ENCODE measurements at places on chromosomes 12 and 14.

- DNase-seq = no peak
Measured at GRCh38 chr12:39813776-39814175, 194.2 kb upstream of the ABCD2 start.

DNA sequence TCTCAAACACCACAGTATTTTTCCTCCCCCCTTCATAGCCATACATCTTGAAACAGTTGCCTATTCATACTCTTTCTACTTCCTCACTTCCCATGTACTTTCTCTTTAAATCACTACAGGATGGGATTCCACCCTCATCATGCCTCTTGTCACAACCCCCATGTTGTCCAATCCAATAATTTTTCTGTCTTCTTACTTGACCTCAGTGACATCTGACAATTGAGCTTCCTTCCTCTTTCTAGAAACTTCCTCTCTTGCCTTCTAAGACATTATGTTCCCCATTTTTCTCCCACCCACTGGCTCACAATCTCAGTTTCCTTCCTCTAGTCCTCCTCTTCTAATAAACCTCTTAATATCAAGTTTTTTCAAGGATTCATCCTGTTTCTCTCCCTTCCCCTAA, 5.3 kb downstream of the C2CD5 start:
- no peak for DNase-seq

DNA sequence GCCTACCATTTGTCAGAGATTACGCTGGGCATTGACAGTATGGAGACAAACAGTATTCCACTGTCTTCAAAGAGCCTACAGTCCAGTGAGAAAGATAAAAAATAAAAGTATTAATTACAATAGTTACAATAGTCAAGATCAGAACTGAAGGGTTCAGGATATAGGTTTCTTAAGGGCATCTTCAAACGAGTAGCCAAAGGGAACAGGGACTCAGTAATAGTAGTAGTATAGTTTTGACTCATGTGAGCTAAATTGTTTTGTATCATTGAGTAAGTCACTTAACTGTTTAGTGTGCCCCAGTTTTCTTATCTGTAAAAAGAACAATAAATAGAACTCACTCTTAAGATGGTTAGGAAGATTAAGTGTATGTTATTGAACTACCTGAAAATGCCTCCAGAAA, 123.6 kb downstream of the METTL25 start:
- DNase-seq = no peak

GRCh38 chr12:92978607-92979006, 49.5 kb upstream of the EEA1 start:
- no peak for DNase-seq

DNA sequence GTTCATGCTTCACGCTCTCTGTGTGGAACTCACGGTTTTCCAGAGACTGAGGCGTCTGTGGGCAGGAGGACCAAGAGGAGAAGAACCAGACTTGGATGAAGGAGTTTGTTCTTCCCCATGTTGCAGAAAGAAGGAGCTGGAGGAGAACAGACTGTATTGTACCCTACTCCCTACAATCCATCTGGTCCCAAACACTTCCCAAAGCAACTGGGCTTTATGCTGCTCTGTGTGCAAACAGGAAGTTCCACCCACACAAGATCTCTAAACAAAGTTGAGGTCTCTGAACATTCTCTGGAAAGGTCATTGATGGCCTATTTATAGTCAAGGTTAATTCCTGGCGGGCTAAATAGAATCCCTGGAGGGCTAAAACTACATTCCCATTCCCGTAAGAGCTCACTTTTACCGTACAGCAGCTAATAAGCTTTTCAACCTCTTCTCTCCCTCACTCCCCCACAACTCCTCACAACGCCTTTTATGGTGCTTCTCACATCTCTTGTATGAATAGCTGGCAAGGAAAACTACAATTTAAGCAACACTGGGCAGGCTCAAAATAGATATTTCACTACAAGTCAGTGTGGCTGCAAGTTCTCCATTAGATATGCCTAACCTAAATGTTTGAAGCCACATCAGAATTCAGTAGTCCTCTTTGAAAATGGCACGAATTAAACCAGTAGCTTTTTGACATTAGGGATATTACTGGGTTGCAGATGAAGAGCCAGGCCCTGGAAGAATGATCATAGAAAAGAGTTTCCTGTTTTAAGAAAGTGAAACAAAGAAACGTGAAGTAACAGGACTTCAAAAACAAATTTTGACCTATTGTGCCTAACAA, at the start of gene A2M:
TSS of gene A2M (minus strand) at position 189 of the 829 bp plus-strand sequence. CDS start at position 119, 70 bp downstream.
- no peak for DNase-seq

- no peak for DNase-seq
Measured at GRCh38 chr12:12720052-12720451, 2.9 kb downstream of the CDKN1B start.

- no peak for DNase-seq
Measured at GRCh38 chr12:109064143-109064542, 11.8 kb downstream of the USP30 start.

GRCh38 chr12:75853626-75854025, 177.9 kb downstream of the PHLDA1 start:
- DNase-seq = no peak

- DNase-seq = no peak
Measured at GRCh38 chr12:66187036-66187435, 2.0 kb upstream of the IRAK3 start.

DNA sequence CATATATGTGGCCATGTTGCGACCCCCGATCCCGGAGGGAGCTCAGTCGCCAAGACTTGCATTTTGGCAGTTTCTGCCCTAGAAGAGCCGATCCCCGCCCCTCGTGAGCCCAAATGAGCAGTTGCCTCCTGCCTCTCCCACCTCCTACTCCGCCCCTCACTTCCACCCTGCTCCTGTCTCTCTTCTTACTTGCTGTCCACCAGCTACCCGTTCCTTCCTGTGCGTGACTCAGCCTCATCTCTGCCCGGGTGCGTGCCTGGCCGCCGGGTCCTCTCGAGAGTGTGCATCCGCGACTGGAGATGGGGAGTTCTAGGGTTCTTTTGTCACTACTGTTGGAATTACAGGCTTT, 585 bp downstream of the GPATCH2L start:
- DNase-seq = peak; percentile 28

DNA sequence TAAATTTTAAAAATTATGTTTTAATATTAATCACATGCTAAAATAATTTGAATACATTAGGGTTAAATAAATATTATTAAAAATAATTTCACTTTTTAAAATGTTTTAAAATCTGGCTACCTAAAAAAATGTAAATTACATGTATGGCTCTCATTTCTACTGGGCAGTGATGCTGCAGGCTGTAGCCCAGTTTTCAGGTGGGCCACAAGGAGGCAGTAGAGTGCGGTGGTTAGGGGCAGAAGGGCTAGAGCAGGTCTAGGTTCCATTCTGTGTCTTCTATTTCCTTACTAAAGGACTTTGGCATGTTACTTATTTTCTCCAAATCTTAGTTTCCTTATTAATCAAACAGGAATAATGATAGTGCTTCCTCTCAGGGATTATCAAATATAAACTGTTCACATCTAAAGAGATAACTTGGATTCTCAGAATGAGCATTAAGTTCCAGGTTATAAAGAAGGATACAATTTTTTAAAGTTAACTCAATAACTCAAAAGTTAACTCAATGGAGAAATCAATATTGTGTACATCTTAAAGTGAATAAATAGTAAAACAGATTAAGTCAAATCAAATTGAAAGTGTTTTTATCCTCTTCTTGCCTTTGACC, 54.9 kb upstream of the OVCH1 start:
- peak; percentile 2 for DNase-seq

GRCh38 chr12:124637581-124637981, 70.2 kb upstream of the NCOR2 start:
- DNase-seq = no peak

DNA sequence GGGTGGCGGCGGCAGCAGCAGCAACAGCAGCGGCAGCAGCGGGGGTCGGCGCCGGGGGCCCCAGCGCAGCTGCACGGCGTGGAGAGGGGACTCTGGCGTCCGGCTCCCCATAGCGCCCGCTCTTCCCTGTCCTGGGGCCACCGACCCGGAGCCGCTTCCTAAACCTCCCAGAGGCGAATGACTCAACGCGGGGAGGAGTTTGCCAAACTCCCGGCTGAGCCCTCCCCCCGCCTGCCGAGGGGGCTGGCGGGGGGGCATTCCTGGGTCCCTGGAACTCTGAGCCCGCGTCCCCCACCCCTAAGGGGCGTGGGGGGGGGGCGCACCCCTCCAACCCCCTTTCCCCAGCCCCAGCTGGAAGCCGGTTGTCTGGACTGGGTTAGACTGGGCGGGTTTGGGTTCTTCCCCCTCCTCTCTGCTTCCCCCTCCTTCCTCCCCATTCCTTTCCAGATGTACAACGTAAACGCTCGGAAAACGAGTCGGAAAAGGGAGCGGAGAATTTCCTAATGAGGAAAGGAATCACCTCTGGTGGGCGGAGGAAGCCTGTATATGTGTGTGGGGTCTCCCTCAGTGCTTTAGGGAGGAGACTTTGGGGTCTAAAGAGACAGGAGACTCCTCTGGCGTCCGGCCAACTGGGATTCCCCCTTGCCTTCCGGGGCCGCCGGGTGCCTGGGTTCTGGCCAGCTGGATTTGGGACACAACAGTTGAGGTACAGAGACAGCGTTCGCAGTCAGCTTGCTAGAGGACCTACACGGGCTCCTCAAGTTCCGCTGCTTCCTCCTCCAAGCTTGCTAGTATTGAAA, at the start of gene ITGA5:
TSS of gene ITGA5 (minus strand) at position 179 of the 800 bp plus-strand sequence. CDS start at position 111, 68 bp downstream.
- no peak for DNase-seq

GRCh38 chr12:67937822-67938221, 51.4 kb upstream of the IFNG-AS1 start:
- DNase-seq = no peak

GRCh38 chr12:69519871-69520270, 49.7 kb downstream of the FRS2 start:
- DNase-seq = no peak

- DNase-seq = no peak
Measured at GRCh38 chr12:124464062-124464461, 103.3 kb downstream of the NCOR2 start.

GRCh38 chr12:109065853-109066193, 13.4 kb downstream of the USP30 start:
- no peak for DNase-seq

DNA sequence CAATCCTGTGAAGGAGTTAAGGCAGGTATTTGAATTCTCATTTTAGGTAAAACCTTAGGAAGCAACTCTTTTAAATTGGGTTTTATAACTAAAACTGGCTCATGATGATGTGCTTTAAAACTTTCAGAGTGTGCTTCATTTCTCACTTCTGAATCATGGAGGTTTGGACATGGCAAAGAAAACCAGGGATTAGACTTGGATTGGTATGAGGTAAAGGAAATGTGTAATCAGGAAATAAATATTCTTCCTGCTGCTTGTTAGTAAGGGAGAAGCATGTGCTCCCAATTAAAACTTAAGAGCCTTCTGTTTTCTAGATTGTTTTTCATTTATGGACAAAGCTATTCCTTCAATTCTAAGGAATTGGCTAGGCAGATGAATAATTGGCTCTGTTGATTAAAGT, 57.4 kb downstream of the FBXO33 start:
- no peak for DNase-seq

DNA sequence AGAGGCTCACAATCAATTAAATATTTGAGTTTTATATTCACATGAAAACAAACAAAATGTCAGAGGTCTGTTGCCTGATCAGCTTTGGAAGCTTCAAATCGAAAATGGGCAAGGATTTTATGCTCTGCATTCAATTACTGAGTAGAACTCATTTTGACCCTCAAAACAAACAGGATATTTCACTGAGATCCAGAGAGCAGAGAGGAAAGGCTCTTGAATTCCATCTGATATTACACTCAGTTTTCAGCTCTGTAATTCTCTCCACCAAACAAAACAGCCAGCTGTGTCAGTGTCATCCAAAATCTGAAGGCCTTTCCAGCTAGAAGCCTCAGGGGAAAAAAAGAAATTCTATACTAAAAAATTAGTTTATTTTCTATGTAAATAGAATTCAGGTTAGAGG, 128.6 kb upstream of the FLRT2 start:
- no peak for DNase-seq

DNA sequence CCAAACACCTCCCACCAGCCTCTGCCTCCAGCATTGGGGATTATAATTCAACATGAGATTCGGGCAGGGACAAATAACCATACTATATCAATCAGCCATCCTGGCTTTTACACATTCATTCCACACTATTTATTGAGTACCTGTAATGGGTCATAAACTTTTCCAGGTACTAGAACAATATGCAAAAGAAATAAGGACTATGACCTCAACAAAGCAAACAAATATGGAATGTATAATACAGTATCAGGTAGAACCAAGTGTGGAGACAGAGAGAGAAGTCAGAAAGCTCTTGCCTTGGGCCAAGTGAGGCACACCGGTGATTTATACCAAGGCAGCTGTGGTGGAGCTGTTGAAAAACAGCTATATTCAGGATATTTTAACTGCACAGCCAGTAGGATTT, 116.3 kb downstream of the TSPAN8 start:
- no peak for DNase-seq

GRCh38 chr14:54317391-54317790, 79.4 kb upstream of the CDKN3 start:
- no peak for DNase-seq

GRCh38 chr14:95522556-95522955, 6.1 kb upstream of the SYNE3 start:
- no peak for DNase-seq

GRCh38 chr12:76277480-76277879, 70.7 kb downstream of the BBS10 start:
- no peak for DNase-seq

DNA sequence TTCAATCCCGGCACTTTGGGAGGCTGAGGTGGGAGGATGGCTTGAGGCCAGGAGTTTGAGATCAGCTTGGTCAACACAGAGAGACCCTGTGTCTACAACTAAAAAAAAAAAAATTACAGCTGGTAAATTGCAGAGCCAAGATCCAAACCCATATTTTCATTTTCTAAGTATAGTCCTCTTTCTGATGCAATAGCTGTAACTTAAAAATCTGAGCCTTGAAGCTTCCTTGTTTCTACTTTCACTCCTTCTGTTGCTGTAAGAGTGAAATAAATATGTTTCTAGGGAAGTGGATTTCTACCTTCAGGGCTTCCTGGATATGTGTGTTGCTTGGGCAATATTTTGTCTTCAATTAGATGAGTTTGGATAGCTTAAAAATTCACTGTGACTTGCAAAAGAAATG, 42.0 kb upstream of the PRICKLE1 start:
- DNase-seq = no peak

- DNase-seq = no peak
Measured at GRCh38 chr12:15726027-15726877, 62.9 kb downstream of the EPS8 start.

DNA sequence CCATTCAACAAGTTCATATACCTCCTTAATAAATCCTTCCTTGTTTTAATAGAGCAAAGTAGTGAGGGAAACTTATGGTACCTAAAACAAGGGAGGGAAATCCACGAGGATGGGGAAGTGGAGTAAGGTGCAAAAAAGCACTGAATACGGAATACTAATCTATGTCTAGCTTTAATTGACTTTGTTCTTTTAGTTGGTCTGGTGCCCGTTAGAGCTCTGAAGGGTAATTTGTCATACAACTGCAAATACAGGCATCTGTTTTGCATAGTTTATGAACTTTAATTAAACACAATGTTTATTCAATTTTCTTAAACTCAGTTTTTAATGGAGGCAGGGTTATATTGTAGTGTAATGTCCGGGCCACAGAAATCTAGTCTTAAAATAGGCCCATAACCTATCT, 67.0 kb downstream of the E2F7 start:
- DNase-seq = no peak
